Mesothelial cell of epicardium (in vitro differentiated cells): ENCODE measurements at places on chromosomes 5 and 9. TPM values are rescaled to one million over a fixed set of nuclear protein-coding genes. Genes with fewer than 3 reads are reported as not detected.
A peak's percentile ranks its signal among the peaks of the same experiment; 100 is the strongest.

SLC44A1 gene
- total RNA-seq, result 47.5 to 49.0 TPM (median 48.5 TPM) in 3 replicates

HRCT1 gene
- 0.72 to 1.2 TPM (median 1.0 TPM) in 3 replicates for total RNA-seq

PITX1 gene
- 80.2 to 89.6 TPM (median 88.0 TPM) in 3 replicates for total RNA-seq

TRIP13 gene
- 9.8 to 10.5 TPM (median 9.9 TPM) in 3 replicates for total RNA-seq

VCAN gene
- total RNA-seq, result 633 to 678 TPM (median 634 TPM) in 3 replicates

DNA sequence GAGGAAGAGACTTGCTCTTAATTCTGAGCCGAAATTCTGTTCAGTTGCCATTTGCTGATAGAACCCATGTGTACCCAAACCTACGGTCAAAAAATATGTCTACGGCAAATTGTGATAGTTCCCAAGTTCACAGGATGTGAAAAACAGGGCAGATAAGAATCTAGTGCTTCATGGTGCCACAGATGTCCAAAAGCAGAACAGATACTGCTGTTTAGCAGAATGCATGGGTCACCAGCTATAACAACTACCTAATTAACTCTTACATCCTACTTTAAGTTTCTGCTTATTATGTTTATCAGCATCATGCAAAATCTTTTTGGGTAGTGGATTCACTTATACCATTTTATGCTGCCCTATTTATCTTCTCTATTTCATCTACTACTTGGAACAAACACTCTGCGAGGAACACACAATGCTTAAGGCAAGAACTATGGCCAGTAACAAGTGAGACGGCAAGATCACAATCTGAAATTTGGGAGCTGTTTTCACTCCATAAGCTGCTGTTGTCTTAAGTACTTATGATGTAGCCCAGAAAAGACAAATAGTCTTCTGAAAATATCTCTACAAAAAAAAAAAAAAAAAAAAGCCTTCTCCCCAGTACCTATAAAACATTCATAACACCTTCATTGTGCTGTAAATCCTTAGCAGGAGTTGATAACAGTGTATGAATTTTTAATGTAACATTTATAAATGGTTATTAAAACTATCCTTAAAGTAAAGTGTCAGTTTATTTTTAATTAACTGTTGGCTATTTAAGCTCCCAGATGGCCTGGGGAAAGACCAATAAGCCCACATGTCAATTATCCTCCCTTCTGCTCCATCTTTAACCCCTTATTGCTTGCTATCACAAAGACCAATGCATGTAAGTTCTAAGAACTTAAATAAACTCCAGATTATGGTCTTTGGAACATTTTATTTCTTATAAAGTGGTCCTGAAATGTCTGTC lies 232.3 kb downstream of the TLR4 start:
- H3K4me3 ChIP-seq, result no peak overlapping the region
- H3K4me1 ChIP-seq, result no peaks in the 10 kb centered on the region
- H3K36me3 ChIP-seq, result no peaks in the 10 kb centered on the region
- DNase-seq, result no peak

DNA sequence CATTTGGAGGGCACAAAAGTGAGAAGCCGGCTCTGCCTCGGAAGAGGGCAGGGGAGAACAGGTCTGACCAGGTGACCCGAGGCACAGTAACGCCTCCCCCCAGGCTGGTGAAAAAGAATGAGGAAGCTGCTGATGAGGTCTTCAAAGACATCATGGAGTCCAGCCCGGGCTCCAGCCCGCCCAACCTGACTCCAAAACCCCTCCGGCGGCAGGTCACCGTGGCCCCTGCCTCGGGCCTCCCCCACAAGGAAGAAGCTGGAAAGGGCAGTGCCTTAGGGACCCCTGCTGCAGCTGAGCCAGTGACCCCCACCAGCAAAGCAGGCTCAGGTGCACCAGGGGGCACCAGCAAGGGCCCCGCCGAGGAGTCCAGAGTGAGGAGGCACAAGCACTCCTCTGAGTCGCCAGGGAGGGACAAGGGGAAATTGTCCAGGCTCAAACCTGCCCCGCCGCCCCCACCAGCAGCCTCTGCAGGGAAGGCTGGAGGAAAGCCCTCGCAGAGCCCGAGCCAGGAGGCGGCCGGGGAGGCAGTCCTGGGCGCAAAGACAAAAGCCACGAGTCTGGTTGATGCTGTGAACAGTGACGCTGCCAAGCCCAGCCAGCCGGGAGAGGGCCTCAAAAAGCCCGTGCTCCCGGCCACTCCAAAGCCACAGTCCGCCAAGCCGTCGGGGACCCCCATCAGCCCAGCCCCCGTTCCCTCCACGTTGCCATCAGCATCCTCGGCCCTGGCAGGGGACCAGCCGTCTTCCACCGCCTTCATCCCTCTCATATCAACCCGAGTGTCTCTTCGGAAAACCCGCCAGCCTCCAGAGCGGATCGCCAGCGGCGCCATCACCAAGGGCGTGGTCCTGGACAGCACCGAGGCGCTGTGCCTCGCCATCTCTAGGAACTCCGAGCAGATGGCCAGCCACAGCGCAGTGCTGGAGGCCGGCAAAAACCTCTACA lies 11.8 kb downstream of the QRFP start:
- H3K27me3 ChIP-seq, result no peaks in the 10 kb centered on the region
- H3K4me3 ChIP-seq, result no peak overlapping the region
- no peak for DNase-seq

DNA sequence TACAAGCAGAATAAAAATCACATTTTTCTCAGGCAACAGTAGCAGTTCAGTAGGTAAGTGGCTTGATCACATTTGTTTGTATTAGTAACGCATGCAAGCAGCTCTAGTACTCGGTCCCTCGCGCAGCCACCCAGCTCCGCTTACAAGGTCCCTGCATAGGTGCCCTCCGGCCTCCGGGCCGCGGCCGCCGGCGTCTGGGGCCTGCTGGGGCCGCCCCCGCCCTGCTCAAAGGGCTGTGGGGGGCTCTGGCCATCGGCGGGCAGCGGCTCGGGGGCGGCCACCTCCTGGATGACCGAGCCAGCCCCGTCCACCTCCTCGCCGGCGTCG lies 50.2 kb upstream of the UBAC1 start:
- H3K4me1 ChIP-seq, result peaks cover 9% of the 10 kb centered on the region
- peaks cover 4% of the 10 kb centered on the region for H3K36me3 ChIP-seq
- DNase-seq, result no peak
- no peak overlapping the region for H3K4me3 ChIP-seq

DNA sequence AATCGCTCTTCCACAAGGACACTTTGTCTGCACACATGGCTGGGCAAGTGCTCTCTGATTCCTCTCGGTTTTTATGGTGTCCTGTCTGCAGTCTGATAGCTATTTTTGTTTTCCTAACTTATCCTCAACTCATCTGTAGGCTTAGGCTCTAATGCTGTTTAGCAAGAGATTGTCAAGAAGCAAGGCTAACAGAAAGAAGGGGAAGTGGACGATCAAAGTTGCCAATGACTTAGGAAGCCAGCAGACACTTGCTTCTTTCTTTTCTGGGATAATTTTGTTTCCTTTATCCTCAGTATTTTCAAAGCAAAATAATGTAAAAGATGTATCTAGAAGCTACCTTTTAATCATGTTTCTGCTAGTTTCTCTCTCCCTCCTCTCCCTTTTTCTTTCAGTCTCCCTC lies 130.7 kb downstream of the PRKACG start:
- H3K36me3 ChIP-seq, result no peaks in the 10 kb centered on the region
- no peaks in the 10 kb centered on the region for H3K27me3 ChIP-seq
- H3K27ac ChIP-seq, result no peak overlapping the region
- no peaks in the 10 kb centered on the region for H3K4me1 ChIP-seq

DNA sequence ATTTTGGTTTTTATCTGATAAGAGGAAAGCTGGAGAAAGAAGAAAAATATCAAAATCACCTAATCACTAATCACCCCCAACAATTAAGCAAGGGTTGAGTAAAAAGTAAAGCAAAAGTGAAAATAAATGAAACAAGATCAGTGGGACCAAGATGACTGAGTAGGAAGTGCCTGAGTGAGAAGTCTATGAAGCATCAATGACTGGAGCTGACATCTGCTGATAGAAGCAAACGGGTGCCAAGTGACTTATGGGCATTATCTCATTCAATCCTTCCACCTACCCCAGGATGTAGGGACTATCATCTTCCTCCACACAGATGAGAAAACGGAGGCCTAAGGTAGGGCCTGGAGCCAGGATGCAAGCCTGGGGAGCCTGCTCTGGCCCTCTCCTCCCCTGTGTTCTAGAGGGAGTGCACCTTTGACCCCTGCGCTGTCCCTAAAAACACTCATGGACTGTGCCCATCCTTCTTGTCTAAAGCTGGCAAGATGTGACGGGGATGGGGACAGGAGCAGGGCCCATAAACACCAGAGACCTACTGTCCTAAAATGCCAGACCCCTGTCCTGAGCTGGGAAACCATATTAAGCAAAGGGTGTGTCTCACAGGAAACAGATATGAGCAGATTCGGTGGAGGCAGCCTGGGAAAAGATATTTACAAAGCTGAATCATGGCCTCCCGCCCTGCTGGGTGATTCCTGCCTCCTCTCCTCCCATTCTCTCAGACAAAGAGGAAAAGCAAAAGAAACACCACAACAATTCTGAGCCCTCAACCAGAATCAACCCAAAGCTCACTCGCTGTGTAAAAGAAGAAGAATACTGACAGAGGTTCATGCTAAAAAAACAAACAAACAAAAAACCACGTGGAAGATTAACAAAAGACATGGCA lies 116.0 kb downstream of the AUH start:
- H3K27ac ChIP-seq, result no peak overlapping the region
- no peaks in the 10 kb centered on the region for H3K36me3 ChIP-seq
- no peak overlapping the region for H3K4me3 ChIP-seq

- H3K27ac ChIP-seq, result no peak overlapping the region
- H3K4me1 ChIP-seq, result peaks cover 8% of the 10 kb centered on the region
These were observed 400.3 kb downstream of the EBF1 start for GRCh38 chr5:158699298-158699880.

DNA sequence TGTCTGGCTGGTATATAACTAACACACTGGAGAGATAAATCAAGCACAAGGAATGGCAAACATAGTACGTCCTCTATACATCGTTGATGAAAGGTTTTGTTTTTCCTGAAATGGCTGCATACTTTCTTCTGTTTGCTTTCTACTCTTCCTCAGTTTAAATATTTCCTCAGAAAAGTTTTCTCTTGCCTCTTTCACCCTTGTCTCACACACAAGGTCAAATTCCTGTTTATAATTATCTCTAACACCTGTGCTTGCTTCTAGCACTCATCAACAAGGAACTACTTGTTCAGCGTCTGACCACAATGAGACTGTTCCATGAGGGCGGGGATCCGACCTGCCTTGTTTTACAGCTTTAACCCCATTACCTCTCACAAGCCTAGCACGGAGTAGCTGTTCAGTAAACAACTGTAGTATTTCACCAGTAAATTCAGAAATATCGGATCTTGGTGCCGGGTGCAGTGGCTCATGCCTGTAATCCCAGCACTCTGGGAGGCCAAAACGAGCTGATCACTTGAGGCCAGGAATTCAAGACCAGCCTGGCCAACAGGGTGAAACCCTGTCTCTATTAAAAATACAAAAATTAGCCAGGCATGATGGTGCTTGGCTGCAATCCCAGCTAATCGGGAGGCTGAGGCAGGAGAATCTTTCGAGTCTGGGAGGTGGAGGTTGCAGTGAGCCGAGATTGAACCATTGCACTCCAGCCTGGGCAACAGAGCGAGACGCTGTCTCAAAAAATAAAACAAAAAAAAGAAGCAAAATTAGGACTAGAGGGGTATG lies 37.0 kb downstream of the NR6A1 start:
- H3K4me3 ChIP-seq, result no peak overlapping the region
- peak overlapping the region; percentile 66 for H3K27ac ChIP-seq
- peaks cover 23% of the 10 kb centered on the region for H3K36me3 ChIP-seq
- DNase-seq, result no peak

DNA sequence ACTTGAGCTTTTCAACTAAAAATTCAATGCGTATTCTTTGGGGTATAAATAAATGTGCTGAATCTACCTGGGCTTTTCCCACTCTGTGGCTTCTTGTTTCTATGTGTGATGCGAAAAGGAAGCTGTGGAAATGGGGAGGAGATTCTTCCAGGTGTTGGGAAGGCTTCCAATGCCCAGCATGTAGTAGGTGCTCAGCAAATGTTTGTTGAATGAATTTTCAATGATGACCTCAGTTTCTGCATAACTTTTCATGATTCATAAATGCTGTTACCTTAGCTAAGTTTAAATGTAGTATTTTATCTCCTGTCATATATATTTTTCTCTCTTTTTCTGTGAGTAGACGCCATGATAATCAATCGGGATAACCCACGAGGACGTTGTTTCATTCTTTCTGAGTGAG lies 25.6 kb upstream of the KCNMB1 start:
- no peaks in the 10 kb centered on the region for H3K27me3 ChIP-seq
- no peak overlapping the region for H3K27ac ChIP-seq
- DNase-seq, result no peak
- peaks cover 14% of the 10 kb centered on the region for H3K4me1 ChIP-seq
- no peaks in the 10 kb centered on the region for H3K36me3 ChIP-seq
- H3K4me3 ChIP-seq, result no peak overlapping the region

GRCh38 chr9:4180907-4181605 lies 118.8 kb downstream of the GLIS3 start:
- no peak overlapping the region for H3K4me3 ChIP-seq
- DNase-seq, result no peak
- H3K27me3 ChIP-seq, result peaks cover 2% of the 10 kb centered on the region

GRCh38 chr5:119322948-119323537 lies 32.8 kb upstream of the TNFAIP8 start:
- H3K27me3 ChIP-seq, result no peaks in the 10 kb centered on the region
- no peaks in the 10 kb centered on the region for H3K36me3 ChIP-seq
- no peak overlapping the region for H3K4me3 ChIP-seq
- H3K4me1 ChIP-seq, result peaks cover 39% of the 10 kb centered on the region
- DNase-seq, result no peak

GRCh38 chr5:113678924-113679575 lies 165.6 kb downstream of the YTHDC2 start:
- peaks cover 2% of the 10 kb centered on the region for H3K36me3 ChIP-seq
- H3K4me1 ChIP-seq, result peaks cover 24% of the 10 kb centered on the region
- DNase-seq, result peak; percentile 54
- no peak overlapping the region for H3K4me3 ChIP-seq
- no peak overlapping the region for H3K27ac ChIP-seq

GRCh38 chr5:75536147-75536546 lies 24.5 kb downstream of the POLK start:
- H3K4me3 ChIP-seq, result no peak overlapping the region
- H3K27ac ChIP-seq, result no peak overlapping the region
- peaks cover 2% of the 10 kb centered on the region for H3K4me1 ChIP-seq
- H3K36me3 ChIP-seq, result peaks cover 43% of the 10 kb centered on the region
- no peak for DNase-seq

- no peak overlapping the region for H3K4me3 ChIP-seq
- H3K36me3 ChIP-seq, result peaks cover 3% of the 10 kb centered on the region
- no peak for DNase-seq
- H3K27me3 ChIP-seq, result no peaks in the 10 kb centered on the region
These were observed 39.6 kb downstream of the RGS3 start for GRCh38 chr9:113503131-113503541.

DNA sequence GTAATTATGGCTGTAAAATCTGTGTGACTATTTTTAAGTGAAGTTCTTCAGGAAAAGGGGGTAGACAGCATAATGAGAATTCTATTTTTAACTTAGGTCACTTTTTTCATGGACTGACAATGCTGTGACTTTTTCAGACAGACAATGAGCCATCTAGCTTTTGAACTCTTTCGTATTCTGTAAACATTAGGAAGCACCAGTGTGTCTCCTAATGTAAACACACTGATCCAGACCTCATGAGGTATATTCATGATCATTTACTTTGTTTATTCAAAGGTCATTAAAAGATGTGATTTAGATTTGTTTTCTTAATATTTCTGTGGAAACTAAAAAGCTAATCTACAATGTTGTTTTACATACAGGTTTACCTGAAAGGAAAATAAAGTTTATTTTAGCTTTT lies 352.6 kb downstream of the ADGRV1 start:
- peaks cover 12% of the 10 kb centered on the region for H3K4me1 ChIP-seq
- no peaks in the 10 kb centered on the region for H3K27me3 ChIP-seq
- no peak for DNase-seq
- H3K27ac ChIP-seq, result no peak overlapping the region
- H3K36me3 ChIP-seq, result no peaks in the 10 kb centered on the region
- H3K4me3 ChIP-seq, result no peak overlapping the region
